Kidney capillary endothelial cell (primary cell): ENCODE measurements at places on chromosomes 7 and 10.

DNA sequence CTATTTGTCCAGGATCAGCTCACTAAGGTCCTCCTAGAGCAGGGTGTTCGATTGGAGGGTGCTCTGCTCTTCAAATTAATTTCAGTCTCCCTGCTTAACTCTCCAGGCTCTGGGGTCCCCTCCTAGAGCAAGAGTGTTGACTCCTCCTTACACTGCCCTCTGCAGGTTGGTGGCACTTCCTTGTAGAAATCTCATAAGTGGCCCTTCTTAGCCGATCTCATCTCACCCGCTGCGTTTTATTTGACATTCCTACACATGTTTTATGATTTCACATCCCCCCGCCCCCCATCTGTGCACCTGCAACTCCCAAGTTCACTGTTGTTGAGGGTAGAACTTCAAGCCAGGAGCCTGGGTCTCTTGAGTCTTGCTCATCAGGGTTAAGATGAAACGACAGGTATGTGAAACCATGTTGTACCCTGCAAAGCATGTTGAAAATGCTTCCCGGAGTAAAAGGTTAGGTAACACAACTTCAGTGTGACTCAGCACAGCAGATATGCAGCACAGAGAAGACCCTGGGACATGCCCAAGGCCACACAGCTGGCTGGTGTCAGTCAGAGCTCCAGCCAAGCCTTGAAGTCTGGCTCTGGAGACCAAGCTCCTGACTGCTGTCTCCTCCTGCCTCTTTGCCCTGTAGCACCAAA is 171.2 kb downstream of the PRKAG2 start:
- peak; percentile 32 for DNase-seq

DNA sequence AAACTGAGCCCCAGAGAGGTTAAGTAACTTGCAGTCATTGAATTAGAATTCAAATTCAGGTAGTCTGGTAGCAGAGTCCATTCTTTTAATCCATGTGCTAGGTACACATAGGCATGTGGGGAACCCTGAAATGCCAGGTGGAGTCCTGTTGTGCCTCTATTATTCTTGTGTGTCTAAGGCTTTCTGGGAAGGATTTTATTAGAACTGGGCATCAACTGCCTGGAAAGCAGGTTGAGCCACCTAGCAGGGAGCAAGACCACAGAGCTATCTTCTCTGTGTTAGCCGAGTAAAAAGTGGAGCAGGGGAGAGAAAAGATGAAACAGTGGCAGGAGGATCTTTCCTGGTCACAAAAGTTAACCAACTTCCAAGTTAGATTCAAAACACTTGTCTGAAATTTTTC is 494.6 kb downstream of the LRMDA start:
- DNase-seq = no peak

GRCh38 chr10:26436848-26437247 is 1.3 kb upstream of the APBB1IP start:
- DNase-seq = no peak

DNA sequence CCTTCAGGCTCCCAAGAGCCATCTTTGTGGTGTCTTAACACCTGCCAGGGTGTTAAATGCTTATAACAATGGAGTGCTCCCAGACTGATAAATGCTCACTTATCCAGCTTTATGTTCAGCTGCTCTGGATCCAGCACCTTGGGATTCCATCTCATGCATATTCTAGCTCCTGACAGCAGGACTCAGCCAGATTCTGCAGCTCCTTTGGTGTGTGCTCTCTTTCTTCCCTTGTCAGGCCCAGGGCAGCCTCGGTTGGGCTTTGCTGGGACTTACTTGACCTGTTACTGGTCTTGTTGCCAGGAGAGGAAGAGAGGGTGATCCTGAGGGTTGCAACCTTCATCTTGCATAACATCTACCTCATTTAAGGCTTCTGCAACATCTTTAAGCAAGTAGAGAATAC is 59.4 kb upstream of the CCNY start:
- DNase-seq = no peak

DNA sequence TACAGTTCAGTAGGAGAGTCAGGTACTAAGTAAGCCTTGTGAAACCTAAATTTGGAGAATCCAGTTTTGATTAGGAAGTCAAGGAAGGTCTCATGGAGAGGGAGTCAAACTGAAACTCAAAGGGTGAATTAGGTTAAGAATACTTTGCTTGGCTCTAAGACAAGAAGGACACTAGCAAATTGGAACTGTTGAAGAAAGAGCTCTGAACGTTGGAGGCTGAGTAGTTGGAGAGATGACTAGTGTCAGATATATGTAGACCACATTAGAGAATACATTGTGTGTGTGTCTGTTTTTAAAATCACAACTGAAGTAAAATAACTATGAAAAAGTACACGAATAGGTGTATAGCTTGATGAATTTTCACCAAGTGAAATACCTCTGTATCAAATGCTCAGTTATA is 6.3 kb downstream of the VPS26A start:
- DNase-seq = no peak

- DNase-seq = no peak
Measured at GRCh38 chr10:100886963-100887362, 25.8 kb upstream of the SLF2 start.

DNA sequence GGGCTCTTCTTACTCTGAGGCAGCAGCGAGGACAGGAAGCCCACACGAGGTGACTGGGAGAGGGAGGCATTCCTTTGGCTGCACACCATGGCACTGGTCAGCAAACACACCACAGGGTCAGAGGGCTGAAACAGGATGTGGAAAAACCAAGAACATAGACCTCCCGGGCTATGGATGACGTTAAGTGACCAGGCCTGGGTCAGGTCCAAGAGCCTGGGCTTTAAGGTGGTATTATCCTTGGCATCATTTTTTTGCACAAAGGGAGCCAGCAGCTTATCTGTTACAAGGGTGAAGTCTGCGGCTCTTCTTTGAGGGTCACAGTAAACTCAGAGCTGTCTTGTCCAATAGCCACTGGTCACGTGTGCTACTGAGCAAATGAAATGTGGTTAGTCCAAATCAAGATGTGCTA is 7.0 kb downstream of the WDR91 start:
- no peak for DNase-seq

GRCh38 chr7:48101968-48102367 is 12.9 kb downstream of the UPP1 start:
- DNase-seq = no peak

- peak; percentile 72 for DNase-seq
Measured at GRCh38 chr7:1537535-1538412, 7.3 kb downstream of the MAFK start.

- DNase-seq = no peak
Measured at GRCh38 chr7:125278318-125278717, 348.7 kb upstream of the POT1 start.

DNA sequence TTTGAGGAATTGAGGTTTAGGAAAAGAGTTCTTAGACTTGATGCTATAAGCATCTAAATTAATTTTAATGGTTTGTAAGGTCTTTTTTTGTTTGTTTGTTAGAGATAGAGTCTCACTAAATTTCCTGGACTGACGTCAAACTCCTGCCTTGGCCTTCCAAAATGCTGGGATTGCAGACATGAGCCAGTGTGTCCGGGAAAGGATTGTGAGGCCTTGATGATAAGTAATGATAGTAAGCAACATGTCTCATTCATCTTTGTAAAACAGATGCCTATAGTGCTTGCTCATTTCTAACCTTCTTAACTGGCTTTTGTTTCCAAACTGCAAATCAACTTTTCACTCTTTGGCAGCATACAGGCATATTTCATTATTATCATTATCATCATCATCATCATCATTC is 176.0 kb upstream of the KCND2 start:
- DNase-seq = no peak

- DNase-seq = no peak
Measured at GRCh38 chr7:4070214-4070613, 611.9 kb upstream of the FOXK1 start.

- DNase-seq = no peak
Measured at GRCh38 chr7:21743493-21743892, 200.7 kb downstream of the DNAH11 start.

GRCh38 chr7:1558181-1558811 is 2.3 kb upstream of the TMEM184A start:
- no peak for DNase-seq

DNA sequence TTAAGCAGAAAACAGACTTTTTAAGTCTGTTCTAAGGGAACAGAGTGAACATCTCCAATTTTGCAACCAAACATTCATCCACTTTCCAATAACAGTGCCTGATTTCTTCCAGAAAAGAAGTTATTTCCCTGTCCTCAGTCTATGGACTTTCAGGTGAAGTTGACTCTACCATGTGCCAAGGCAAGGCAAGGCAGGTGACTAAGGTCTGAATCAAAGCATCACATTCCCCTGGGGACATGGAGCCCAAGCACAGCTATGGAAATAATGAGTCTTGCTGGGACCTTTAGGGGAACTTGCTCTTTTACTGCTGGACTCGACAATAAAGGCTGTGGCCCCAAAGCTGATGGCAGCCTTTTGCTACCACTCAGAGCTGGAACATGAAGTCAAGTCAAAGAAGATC is 182.2 kb downstream of the FGFR2 start:
- DNase-seq = no peak

GRCh38 chr7:105578496-105578895 is 2.8 kb downstream of the EFCAB10 start:
- DNase-seq = no peak

- no peak for DNase-seq
Measured at GRCh38 chr10:16799621-16800020, 17.6 kb downstream of the RSU1 start.

DNA sequence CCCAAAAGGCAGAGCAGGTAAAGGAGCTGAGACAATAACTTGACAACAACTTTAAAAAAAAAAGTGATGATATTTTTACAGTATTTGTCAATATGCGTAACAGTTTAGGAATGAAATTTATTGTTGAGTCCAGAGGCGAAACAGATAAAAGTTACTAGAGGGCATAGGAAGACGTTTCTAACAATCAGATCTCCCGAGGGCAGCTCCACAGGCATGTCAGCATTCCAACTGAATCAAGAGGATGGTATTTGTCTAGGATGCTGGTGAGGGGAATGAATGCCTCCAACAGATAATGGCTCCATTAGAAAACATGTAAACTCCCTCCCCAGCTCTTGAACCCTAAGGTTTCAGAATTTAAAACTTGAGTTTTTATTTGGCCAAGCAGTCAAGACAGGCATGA is 733.9 kb upstream of the SORCS1 start:
- no peak for DNase-seq

GRCh38 chr10:117596706-117597105 is 54.2 kb downstream of the EMX2 start:
- no peak for DNase-seq

DNA sequence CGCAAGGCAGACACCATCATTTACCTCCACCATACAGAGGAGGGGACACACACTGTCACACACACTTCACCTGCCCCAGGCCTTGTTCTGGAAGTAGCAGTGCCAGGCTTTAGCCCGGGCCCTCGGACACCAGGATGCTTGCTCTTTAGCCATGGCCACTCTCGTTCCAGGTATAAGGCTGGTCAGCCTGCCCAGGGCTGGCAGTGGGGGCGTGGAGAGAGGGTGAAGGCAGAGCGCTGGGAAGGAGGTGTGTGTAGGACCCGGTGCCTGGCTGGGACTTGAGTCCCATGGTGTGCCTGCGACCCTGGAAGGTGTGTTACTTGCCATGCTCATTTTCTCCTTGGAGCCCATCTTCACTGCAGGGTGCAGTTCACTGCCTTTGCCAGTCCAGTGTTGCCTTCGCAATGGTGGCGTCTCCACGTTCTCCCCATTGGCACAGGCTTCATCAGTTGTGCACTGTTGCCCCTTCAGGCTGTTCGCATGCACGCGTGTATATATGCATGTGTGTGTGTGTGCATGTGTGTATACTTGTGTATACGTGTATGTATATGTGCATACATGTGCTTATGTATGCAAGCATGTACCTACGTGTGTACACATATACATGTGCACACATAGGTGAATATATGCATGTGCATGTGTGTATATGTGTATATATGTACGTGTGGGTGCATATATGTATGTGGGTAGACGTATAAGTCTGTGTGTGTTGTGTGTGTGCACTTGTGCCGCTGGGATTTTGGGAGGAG is 153.4 kb downstream of the CAMK1D start:
- no peak for DNase-seq

- no peak for DNase-seq
Measured at GRCh38 chr10:91652364-91652763, 19.5 kb upstream of the PPP1R3C start.

DNA sequence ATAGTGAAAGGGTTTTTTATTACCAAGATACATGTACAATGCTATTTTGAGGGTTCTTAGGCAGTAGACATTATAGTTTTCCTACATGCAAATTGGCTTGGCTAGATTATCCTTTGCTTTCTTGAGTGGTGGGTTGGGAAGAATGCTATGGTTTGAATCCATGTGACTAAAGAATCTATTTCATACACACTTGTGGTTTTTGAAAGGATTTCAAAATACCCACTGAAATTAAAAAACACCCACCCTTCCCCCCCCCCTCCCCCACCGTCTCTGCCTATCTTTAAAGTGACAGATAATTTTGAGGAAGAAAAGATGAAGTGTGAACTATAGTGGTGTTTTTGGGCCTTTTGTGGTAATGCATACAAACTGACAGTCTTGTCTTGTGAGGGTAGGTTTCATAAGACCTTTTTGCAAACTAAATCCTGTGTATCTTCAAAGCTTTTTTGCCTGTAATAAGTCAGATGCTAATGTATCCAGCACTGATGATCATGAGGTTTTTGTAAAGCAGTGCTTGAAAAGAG is 90.9 kb downstream of the TPST1 start:
- no peak for DNase-seq

DNA sequence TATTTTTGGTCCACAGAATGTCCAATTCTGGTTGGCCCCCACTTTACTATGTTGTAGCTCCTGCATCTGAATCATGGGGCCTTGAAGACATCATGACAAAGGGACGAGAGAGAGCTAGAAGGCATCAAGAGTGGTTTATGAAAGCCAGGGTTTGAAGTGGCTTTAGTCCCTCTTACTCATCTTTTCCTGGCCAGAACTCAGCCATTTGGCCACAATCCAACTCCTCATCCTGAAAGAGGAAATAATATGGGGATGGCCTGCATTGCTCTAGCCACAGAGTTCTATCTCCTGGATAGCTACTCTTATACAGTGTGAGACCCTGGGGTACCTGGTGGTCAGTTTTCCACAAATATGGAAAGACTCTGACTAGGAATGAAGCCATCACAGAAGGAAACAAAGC is 418.9 kb downstream of the XPNPEP1 start:
- DNase-seq = peak; percentile 16

GRCh38 chr7:148185041-148185440 is 405.5 kb upstream of the C7orf33 start:
- no peak for DNase-seq

- no peak for DNase-seq
Measured at GRCh38 chr7:139886206-139886605, 57.1 kb downstream of the TBXAS1 start.
